EH (cell line): ENCODE measurements at places on chromosomes 2 and 18.
A peak's percentile ranks its signal among the peaks of the same experiment; 100 is the strongest.

DNA sequence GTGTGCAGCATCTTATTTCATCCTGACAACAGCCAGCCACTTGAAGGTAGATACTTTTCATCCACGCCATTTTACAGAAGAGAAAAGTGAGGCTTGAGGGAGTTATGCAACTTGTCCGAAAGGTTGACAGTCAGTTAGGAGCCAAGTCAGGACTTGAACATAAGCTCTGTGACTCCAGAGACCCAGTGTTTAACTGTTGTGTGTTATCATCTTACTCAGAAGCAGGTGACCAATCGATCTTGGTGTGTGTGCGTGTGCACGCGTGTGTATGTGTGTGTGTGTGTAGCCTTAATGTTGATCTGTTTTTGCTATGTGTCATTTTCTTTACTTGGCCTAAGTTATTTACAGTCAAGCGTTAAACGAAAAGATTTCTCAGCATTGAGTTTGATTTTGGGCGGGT lies 22.0 kb downstream of the DRC1 start:
- no peak for DNase-seq

- DNase-seq, result no peak
These were observed 1060.0 kb upstream of the DDX18 start for GRCh38 chr2:116754381-116755101.

DNA sequence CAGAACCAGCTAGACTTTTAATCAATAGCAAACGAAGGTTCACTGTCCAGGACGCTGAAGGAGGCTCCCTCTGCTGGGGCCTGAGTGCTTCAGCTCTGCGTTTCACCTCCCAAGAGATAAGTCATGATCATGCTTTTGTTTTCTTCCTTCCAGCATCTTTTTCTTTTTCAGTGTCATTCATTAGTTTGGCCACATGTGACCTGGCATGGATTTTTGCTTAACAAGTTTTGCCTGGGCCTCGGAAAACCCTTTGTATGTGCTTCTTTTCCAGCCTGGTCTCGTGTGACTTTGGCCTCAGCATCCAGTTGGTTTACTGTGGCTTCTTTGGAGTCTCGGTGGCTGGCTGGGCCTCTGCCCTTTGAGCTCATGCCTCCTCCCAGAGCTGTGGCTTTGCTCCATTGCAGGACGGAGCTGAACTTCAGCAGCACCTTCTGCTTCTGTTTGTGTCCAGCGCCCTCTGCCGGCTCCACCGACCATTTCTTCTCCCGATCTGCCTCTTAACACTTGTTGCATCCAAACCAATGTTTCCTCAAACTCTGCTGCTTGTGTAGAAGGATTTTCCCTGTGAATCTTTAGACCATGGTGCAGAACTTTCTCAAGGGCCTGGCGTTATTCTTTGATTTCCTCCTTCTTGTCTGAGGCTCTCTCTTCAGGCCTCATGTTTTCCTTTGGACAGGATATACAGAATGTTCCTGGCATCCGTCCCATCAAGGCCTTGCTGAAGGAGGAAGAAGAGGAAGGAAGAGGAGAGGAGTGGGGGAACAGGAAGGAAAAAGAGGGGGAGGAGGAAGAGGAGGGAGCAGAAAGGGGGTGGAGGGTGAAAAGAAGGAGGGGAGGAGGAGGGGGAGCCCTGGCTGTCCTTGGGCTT lies 23.6 kb upstream of the HES6 start:
- peak; percentile 93 for DNase-seq

DNA sequence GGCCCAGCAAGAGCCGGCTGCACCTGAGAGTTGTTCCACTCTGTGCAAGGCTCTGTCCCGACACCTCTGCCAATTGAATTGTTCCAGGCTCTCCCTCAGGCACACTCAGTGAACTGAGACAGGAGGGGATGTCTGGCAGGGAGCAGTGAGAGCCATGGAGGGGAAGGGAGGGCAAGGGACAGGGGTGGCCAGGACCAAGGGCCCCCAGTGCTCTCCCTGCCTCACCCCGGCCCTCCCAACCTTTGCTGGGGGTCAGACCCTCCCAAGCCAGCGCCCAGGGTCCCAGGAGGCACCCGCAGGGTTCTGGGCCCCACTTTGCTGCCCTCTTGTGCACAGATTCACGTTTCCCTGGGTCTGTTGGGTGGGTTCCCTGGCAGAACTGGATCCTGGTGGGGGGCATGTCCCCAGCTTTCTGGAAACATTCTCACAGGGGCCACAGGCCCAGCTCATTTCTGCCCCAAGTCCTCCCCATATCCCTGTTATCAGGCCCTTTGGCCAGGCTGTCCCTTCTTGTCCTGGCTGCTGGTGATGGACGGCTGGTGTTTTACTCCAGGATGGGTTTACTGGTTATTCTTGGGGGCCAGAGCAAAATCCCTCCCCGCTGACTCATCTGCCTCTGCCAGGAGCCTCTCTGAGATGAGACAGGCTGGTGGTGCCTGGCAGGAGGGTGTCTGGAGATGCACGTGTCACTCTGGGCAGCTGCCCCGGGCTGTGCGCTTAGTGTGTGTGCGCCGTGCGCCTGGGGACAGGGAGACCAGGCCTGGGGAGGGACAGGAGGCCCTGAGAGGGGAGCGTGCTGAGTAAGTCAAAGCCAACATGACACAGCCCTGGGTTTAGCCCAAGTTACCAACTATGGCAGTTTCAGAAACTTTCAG lies 136.5 kb upstream of the CTDP1 start:
- no peak for DNase-seq

DNA sequence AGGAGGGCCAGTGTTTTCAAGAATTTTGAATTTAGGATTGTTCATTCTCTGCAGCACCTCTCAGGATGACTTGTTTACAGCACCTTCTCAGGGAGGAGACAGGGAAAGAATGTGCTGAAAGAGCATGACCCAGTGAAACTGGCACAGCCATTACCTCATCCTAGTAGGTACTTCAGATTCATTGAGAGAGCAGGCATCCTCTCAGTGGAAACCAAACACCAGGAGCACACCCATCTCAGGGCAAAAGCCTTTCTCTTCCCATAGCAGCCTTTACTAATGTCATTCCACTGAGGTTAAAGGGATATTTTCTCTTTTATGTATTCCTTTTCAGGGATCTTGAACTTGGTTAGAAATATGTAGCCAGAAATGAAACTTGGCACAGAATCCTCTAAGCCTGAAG lies 2.6 kb downstream of the MAP2 start:
- peak; percentile 40 for DNase-seq

- DNase-seq, result peak; percentile 67
These were observed 128.6 kb upstream of the NYAP2 start for GRCh38 chr2:225270861-225271260.

DNA sequence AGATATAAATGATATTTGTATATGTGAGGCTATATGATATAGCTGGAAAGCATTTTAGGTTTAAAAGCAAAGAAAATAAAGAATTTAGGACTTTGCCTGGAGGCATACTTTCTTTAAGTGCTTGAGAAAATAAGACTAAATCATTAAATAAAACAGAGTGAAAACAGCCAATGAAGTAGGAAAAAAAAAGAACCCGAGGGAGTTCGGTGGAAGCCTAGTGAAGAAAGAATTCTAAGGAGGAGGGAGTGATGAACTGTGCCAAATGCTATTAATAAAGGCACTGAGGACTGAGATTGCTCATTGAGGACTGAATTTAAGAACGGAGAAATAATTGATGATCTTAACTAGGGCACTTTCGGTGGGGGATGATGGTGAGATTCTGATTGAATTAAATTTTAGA lies 573.5 kb downstream of the DSC3 start:
- DNase-seq, result no peak

GRCh38 chr2:26081556-26081955 lies 47.7 kb downstream of the RAB10 start:
- DNase-seq, result no peak

DNA sequence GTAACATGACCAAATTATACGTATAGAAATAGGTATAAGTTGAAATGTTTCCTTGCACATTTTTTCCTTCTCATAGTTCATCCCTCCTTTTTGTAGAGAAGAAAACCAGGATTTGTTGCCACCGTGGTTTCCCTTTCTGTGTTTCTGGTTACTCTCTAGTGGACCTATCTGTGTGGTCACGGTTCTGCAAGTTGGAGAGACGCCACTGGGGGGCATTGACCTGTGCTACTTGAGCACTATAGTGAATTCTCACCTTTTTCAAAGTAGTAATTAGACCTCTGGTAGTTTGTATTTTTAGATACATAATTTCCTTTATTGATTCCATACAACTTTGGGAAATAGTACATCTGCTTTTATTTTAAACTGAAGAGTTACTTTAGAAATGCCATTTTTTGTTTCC lies 444.8 kb downstream of the PTPRM start:
- no peak for DNase-seq

DNA sequence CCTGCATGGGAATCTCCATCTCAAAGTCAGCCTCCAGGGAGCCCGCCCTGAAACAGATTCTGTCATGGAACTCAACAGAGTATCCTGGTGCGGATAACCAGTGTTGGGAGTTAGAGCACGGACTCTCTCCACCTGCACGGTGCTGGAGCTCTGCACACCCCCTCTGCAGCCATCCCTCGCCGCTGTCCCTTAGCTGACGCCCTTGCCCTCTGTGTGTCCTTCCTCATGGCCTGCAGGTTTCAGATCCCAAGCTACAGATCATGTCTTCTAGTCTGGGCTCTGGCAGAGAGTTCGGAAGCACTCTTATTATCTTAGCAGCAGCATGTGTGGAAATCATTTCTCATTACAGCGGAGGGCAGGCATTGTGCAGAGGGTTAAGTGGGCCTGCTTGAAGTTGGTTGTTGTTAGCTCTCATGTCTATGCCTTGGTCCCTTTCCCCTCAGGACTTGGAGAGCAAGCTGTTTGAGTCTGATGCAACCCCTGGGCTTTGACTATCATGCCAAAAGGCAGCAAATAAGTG lies 26.0 kb downstream of the TMEM127 start:
- no peak for DNase-seq

- peak; percentile 75 for DNase-seq
These were observed 18.4 kb downstream of the GRP start for GRCh38 chr18:59238385-59238784.

DNA sequence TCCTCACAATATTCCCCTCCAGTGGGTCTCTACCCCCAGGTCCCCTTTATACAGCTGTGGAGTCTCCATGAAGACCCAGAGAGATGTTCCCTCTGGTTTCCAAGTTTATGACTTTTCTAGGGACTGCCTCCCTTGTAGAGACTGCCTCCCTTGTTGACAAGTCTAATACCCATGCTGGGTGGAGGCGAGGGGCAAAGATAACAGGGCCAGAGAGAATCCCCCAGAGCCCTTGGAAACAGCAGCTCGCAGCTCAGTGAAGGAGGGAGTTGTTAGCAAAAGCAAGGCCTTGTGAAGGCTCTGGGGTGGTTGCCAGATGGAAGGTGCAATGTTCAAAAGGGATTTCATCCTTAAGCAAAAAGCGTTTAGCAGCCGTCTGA lies 75.0 kb upstream of the GATA6 start:
- no peak for DNase-seq

DNA sequence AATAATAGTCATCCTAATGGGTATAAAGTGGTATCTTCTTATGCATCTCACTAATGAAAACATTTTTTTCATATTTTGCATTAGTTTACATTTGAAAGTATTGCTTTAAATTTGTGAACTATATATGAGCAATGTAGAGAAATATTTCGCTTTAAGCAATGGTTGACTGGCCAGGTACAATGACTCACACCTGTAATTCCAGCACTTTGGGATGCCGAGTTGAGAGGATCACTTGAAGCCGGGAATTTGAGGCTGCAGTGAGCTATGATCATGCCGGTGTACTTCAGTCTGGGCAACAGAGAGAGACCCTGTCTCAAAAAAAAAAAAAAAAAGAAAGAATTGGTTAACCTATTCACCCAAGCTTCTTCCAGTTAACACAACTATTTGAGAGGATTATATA lies 15.1 kb downstream of the ZCCHC2 start:
- DNase-seq, result no peak

- no peak for DNase-seq
These were observed 78.4 kb upstream of the ARL5A start for GRCh38 chr2:151906633-151906998.
